ENCODE measurements at places on chromosomes 7 and 10. TPM values are rescaled to one million over a fixed set of nuclear protein-coding genes. Genes with fewer than 3 reads are reported as not detected.

DNA sequence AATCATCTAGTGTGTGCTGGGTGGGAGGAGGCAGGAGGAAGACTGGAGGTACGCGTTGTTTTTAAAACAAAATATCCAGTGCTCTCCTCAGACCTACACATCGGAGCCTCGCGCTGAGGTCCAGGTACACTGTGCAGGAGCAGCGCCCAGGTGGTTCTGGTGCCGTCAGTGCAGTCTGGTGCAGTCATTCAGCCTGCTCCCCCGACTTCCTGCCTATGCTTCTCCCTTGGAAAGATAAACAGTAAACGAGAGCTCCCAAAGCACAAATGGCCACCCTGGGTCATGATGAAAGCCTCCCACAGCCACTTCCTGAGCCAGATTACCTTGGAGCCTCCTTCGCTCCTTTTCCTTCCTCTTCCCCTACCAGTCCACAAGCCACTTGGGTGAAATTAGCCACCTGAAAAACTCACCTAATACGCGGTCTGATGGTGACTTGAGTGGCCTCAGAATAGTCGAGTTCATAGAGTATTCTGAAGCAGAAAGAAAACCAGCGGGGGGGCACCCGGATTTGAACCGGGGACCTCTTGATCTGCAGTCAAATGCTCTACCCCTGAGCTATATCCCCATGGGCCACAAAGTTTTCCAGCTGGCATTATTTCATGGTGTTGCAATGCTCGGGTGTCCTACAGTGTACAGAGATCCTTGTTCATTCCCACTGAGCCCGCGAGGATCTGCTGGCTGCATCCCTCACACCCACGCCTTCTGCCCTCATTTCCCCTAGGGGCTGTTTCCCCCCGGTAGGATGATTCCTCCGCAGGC lies 82.5 kb downstream of the ZNF467 start:
- peak; percentile 92 for DNase-seq
- no peak overlapping the region for H3K27ac ChIP-seq
- peaks cover 24% of the 10 kb centered on the region for H3K27me3 ChIP-seq
- no peak overlapping the region for H3K4me3 ChIP-seq
- H3K4me1 ChIP-seq: peaks cover 11% of the 10 kb centered on the region
- no peaks in the 10 kb centered on the region for H3K36me3 ChIP-seq

DNA sequence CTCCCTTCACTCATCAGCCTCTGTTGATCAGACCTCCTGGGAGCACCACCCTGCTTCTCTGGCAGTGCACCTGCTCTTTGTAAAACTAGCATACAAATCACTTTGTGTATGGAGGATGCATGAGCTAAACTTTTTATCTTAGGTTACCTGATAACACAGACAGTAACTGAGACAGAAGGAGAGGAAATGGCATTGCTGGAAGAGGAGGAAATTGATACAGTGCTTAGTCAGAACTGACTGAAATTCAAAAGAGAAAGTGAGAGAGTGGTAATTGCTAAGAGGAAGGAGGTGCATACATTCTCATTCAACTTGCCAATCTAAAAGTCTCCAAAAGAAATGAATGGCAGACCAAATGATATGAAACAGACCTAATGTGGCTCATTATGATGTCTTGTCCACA lies 1120.7 kb downstream of the GATA3 start:
- H3K36me3 ChIP-seq: no peaks in the 10 kb centered on the region
- no peaks in the 10 kb centered on the region for H3K27me3 ChIP-seq
- H3K4me3 ChIP-seq: no peak overlapping the region
- DNase-seq: no peak

- no peaks in the 10 kb centered on the region for H3K27me3 ChIP-seq
- no peak overlapping the region for H3K27ac ChIP-seq
- H3K36me3 ChIP-seq: no peaks in the 10 kb centered on the region
- peak; percentile 56 for DNase-seq
Measured at GRCh38 chr10:14880229-14880628, 1.6 kb downstream of the SUV39H2 start.

DNA sequence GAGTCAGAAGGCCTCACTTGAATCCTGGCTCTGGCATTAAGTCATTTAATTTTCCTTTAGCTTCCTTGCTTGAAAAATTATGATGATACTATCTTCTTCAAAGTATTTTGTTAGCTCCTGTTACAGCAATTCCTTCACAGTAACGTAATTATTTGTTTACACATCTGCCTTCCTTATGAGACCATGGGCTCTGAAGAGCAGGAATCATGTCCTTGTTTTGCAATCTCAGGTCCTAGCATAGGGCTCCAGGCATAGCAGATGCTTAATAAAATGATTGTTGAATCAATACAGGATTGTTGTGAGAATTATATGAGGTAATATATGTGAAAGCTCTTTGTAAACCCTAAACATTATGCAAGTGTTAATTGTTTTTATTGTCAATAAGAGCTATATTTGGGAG lies 25.5 kb downstream of the KLHDC10 start:
- no peak for DNase-seq
- H3K27me3 ChIP-seq: no peaks in the 10 kb centered on the region
- no peaks in the 10 kb centered on the region for H3K36me3 ChIP-seq
- H3K4me3 ChIP-seq: no peak overlapping the region
- no peaks in the 10 kb centered on the region for H3K4me1 ChIP-seq
- no peak overlapping the region for H3K27ac ChIP-seq

DNA sequence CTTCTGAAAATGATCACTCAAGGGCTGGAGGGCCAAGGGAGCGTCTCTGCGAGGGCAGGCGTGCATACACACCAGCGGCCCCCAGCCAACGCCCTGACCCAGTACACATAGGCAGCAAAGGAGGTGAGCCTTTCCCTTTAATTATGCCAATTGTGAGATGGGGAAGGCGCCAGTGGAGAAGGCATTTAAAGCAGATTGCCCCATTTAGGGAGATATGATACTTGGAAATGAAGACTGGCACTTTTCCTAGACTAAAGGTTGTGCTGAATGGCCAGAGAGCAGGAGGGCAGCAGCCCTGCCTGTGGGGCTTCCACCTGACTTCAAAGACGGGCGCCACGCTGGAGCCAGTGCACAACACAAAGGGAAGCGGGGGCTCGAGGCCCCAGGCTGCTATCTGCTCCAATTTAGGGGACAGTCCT lies 24.1 kb downstream of the HIPK2 start:
- no peak overlapping the region for H3K27ac ChIP-seq
- DNase-seq: no peak
- no peak overlapping the region for H3K4me3 ChIP-seq
- peaks cover 11% of the 10 kb centered on the region for H3K36me3 ChIP-seq
- H3K27me3 ChIP-seq: no peaks in the 10 kb centered on the region

GRCh38 chr7:157046681-157047080 lies 36.2 kb upstream of the MNX1 start:
- no peaks in the 10 kb centered on the region for H3K36me3 ChIP-seq
- no peaks in the 10 kb centered on the region for H3K4me1 ChIP-seq
- H3K27ac ChIP-seq: no peak overlapping the region
- no peak overlapping the region for H3K4me3 ChIP-seq

DNA sequence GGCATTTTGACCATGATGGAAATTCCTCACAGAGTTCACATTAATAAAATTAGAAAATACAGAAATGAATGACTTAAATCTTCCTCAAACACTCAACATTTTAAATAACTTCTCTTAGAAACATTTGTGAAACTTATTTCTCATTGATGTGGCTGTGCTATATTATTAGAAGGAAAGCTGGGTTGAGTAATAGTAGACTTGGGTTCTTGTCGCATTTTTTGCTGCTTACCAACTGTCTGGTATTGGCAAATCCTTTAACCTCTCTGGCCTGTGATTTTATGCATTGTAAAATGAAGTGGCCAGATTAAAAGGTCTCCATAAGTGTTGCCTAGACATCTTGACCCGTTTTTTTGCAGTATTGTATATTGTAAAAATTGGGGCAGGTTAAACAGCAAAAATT lies 66.5 kb downstream of the VPS50 start:
- peak overlapping the region; percentile 36 for H3K27ac ChIP-seq
- no peak overlapping the region for H3K4me3 ChIP-seq
- H3K27me3 ChIP-seq: no peaks in the 10 kb centered on the region
- peak; percentile 48 for DNase-seq
- H3K4me1 ChIP-seq: peaks cover 15% of the 10 kb centered on the region

DNA sequence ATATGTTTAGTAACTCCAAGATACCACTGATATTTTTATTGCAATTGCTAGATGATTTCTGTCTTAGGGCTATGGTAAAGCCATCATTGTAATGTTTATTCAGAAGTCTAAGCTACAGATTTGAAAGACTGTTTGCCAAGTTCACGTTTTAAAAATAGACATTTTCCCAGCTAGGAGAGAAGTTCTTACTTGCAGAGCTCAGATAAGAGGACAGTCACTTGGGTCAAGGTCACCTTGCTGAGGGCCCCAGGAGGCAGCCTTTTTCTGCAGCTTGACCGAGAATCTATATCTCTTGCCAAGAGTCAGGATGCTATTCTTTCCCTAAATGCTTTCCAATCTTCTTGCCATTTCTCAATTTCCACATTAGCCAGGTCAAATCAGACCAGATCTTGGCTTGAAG lies 1011.2 kb downstream of the KCNMA1 start:
- DNase-seq: no peak
- H3K36me3 ChIP-seq: no peaks in the 10 kb centered on the region
- H3K4me3 ChIP-seq: no peak overlapping the region
- no peak overlapping the region for H3K27ac ChIP-seq
- no peaks in the 10 kb centered on the region for H3K4me1 ChIP-seq

- H3K27me3 ChIP-seq: no peaks in the 10 kb centered on the region
- no peaks in the 10 kb centered on the region for H3K36me3 ChIP-seq
- no peak overlapping the region for H3K4me3 ChIP-seq
- H3K4me1 ChIP-seq: no peaks in the 10 kb centered on the region
- no peak for DNase-seq
Measured at GRCh38 chr10:83310688-83311087, 828.6 kb upstream of the GHITM start.

- DNase-seq: no peak
- no peak overlapping the region for H3K27ac ChIP-seq
- H3K4me1 ChIP-seq: no peaks in the 10 kb centered on the region
- no peaks in the 10 kb centered on the region for H3K36me3 ChIP-seq
Measured at GRCh38 chr7:48634116-48634632, 290.2 kb upstream of the CDC14C start.

- no peak for DNase-seq
- H3K36me3 ChIP-seq: no peaks in the 10 kb centered on the region
- H3K27me3 ChIP-seq: no peaks in the 10 kb centered on the region
- peaks cover 3% of the 10 kb centered on the region for H3K4me1 ChIP-seq
Measured at GRCh38 chr7:14507617-14508016, 394.9 kb downstream of the DGKB start.

- H3K36me3 ChIP-seq: no peaks in the 10 kb centered on the region
- peaks cover 53% of the 10 kb centered on the region for H3K4me1 ChIP-seq
- no peaks in the 10 kb centered on the region for H3K27me3 ChIP-seq
- no peak overlapping the region for H3K27ac ChIP-seq
- peak; percentile 37 for DNase-seq
Measured at GRCh38 chr10:71257319-71257997, 45.1 kb downstream of the UNC5B start.

DNA sequence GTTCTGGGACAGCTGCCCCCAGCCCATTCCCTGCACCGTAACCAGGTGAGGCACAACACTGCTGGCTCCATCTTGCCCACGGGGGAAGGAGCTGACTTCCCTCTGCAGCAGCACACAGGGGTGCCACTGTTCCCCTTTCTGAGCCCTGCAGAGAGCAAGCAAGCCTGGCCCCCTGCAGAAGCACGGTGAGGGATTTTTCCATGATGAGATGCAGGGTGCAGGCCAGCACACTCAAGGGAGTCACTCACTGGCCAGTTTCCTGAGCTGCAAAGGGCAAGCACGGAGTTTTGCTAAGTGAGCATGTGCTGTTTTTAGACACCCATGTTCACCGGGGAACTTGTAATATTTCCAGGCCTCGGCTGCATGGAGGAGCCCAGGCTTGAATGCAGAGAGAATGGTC lies 176.6 kb downstream of the PIP4K2A start:
- no peaks in the 10 kb centered on the region for H3K27me3 ChIP-seq
- H3K27ac ChIP-seq: no peak overlapping the region
- H3K36me3 ChIP-seq: peaks cover 23% of the 10 kb centered on the region
- DNase-seq: no peak
- H3K4me1 ChIP-seq: no peaks in the 10 kb centered on the region

- no peaks in the 10 kb centered on the region for H3K36me3 ChIP-seq
- H3K4me1 ChIP-seq: no peaks in the 10 kb centered on the region
- H3K27ac ChIP-seq: no peak overlapping the region
- no peaks in the 10 kb centered on the region for H3K27me3 ChIP-seq
Measured at GRCh38 chr7:24050991-24051560, 232.9 kb upstream of the NPY start.

DNA sequence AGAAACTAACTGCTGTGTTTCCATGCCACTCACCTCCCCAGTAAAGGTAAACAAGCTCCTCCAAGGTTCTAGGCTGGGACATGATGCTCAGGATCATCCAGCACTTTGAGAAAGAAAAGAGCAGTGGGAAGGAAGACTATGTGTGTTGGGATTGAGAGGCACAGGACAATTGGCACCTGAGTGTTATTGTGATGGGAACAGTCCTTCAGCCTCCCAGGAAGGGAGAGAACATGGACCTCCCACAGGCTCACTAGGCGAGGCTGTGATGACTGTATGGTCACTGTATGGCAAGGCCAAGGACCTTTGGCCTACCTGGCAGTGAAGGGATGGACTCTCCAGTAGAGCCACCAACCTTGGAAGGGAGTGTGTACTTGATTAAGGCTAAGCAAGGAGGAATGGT lies 123.2 kb upstream of the UNC5B start:
- H3K27me3 ChIP-seq: peaks cover 12% of the 10 kb centered on the region
- H3K27ac ChIP-seq: no peak overlapping the region
- no peaks in the 10 kb centered on the region for H3K4me1 ChIP-seq
- DNase-seq: peak; percentile 43
- no peak overlapping the region for H3K4me3 ChIP-seq

DNA sequence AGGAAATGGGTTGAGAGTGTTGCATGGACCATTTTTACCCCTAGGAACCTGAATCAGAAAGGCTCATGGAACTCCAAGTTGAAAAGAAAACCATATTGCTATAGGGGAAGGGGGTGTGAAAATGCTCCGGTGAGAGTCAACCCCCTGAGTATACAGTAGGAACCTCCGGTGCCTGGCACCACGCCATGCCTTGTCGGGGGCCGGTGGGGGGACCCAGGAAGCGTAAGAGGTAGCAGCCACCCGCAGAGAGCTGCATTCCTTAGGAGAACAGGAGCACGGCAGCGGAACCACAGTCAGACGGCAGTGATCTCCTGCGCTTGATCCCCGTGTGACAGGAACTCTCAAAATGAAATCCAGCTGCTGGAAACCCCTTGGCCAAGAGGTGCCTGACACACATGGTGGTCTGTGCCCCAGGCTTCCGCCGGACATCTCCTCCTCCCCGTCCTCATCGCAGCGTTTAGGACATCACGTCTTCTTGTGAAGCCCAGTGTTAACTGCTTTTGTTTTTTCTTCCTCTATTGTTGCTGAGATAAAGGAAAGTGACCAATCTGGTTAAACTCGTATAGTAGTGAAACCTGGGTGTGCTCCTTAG lies 186.8 kb downstream of the CELF2 start:
- H3K27ac ChIP-seq: no peak overlapping the region
- no peaks in the 10 kb centered on the region for H3K36me3 ChIP-seq
- H3K27me3 ChIP-seq: no peaks in the 10 kb centered on the region
- DNase-seq: no peak

GRCh38 chr10:113691381-113691780 lies 11.7 kb downstream of the CASP7 start:
- H3K36me3 ChIP-seq: no peaks in the 10 kb centered on the region
- DNase-seq: no peak
- no peaks in the 10 kb centered on the region for H3K4me1 ChIP-seq
- H3K4me3 ChIP-seq: no peak overlapping the region
- no peaks in the 10 kb centered on the region for H3K27me3 ChIP-seq
- H3K27ac ChIP-seq: no peak overlapping the region

GRCh38 chr7:36080843-36081242 lies 72.2 kb upstream of the EEPD1 start:
- no peak for DNase-seq
- no peak overlapping the region for H3K27ac ChIP-seq
- H3K27me3 ChIP-seq: no peaks in the 10 kb centered on the region

ARMC10 gene
- total RNA-seq: 34.4 TPM

SUN3 gene
- total RNA-seq: not detected

SPDYE18 gene
- total RNA-seq: not detected

SLC12A9 gene
- 19.5 TPM for total RNA-seq

MYPN gene
- 1.8 TPM for total RNA-seq

CYP2C19 gene
- not detected for total RNA-seq

UNCX gene
- not detected for total RNA-seq

Data from osteoblast (primary cell).